ENCODE measurements at places on chromosomes 3 and 15. TPM values are rescaled to one million over a fixed set of nuclear protein-coding genes. Genes with fewer than 3 reads are reported as not detected.

Gene WWTR1
- total RNA-seq, result 91.4 TPM

Gene DNAH1
- 7.5 TPM for total RNA-seq

Gene ZNF620
- total RNA-seq, result 4.1 TPM

Gene CCDC9B
- 14.1 TPM for total RNA-seq

Gene C3orf85
- not detected for total RNA-seq

Gene AQP9
- 6.9 TPM for total RNA-seq

Gene TKT
- 273 TPM for total RNA-seq

Gene PLAAT1
- 1.5 TPM for total RNA-seq

Gene LRRN1
- 18.9 TPM for total RNA-seq

Gene NMB
- total RNA-seq, result 13.8 TPM

Gene GOLGA8G
- not detected for total RNA-seq

Gene CHST14
- 10.8 TPM for total RNA-seq

Gene SERPINI2
- not detected for total RNA-seq

Gene CCRL2
- total RNA-seq, result 9.2 TPM

GRCh38 chr3:122716667-122717066 lies 36.0 kb downstream of the PARP14 start:
- DNase-seq, result no peak

GRCh38 chr3:47070770-47071169 lies 91.3 kb downstream of the NBEAL2 start:
- no peak for DNase-seq

DNA sequence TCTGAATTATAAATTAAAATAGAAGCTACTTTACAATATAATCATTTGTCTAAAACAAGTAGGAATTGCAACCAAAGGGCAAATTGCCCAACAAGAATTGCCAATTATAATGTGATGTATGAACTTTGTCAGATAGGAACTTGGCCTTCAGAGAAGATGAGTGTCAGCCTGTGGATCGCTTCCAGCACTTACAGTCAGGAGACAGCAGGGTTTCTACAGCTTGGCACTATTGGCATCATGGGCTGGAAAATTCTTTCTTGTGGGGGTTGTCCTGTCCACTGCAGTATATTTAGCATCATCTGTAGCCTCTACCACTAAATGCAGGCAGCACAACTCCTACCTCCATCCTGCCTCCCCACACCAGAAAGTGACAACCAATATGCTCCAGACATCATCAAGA lies 48.1 kb upstream of the CRBN start:
- no peak for DNase-seq

DNA sequence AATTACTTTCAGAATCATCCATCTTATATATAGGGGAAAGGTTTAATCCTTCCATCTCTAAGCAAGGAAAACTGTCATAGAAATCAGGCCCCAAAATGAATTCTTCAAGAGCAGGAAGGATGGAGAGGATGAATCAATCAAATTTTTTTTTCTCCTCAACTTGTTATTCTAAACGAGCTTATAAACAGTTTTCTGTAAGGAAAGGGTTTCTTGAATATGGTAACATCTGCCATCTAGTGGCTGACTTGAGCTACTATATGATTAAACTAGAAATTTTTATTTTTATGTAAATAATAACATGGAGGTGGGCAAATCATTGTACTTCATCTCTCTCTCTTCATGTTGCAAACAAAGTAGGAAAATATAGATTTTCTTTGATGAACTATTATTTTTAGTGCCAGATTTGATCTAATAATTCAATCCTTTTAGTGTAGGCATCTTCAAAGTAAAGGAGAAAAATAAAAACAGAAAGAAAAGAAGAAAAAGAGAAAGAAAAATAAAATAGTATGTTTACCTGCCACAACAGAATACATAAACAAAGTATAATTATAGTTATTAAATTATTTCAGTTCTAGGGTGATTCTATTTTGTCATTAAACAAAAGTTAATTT lies 146.6 kb downstream of the SERPINI1 start:
- DNase-seq, result no peak

DNA sequence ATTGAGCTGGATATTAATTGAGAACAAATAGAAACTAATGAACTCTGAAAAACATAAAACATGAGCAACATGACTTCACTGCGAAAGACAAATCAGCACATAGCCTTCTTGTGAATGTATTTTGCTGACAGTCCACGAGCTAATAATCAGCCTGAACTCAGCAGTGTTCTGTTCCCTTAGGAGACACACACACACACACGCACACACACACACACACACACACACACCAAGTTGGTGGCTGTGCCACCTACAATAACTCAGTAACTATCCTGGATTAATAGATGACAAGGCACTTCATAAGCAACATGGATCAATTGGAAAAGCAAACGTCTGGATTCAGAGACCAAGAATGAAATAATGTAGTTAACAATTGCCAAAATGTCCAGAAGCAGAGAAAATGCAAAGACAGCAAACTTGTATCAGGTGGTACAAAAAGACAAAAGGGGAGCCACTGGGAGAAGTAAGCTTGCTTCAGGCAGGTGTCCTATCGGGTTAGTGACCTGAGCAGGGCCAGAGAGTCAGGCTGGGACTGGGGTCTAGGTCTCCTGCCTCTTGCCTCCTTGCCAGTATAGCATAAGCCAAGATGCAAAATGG lies 20.5 kb upstream of the UBE2Q2 start:
- DNase-seq, result no peak

GRCh38 chr3:127536830-127537812 lies 53.4 kb downstream of the TPRA1 start:
- no peak for DNase-seq

GRCh38 chr3:177802151-177802900 lies 605.0 kb upstream of the TBL1XR1 start:
- no peak for DNase-seq

DNA sequence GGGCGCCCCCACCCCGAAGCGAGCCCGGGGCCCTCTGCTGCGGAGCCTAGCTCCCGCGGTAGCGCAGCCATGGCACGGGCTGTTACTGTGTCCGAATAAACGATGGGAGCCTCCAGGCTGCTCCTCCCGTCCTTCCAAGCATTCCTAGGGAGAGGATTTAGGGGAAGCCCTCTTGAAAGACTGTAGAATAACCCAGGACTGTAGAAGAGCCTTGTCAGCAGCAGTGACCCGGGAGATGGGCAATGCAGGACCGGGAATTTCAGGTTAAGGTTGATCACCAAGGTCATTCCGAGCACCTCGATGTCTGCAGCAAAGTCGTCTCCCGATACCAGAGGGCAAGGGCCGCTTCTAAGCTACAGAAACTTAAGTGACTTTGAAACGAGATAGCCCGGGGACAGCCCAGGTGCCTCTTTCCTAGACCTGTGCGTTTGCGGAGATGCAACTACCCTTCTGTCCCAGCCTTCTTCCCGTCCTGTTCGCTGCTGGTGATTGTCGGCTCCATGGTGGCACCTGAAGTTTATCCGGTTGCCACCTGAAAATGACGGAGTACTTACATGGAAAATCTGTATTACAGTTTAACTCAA lies 753 bp upstream of the MYO5A start:
- no peak for DNase-seq

- DNase-seq, result no peak
Measured at GRCh38 chr15:71116366-71116765, 1.1 kb downstream of the THSD4 start.

DNA sequence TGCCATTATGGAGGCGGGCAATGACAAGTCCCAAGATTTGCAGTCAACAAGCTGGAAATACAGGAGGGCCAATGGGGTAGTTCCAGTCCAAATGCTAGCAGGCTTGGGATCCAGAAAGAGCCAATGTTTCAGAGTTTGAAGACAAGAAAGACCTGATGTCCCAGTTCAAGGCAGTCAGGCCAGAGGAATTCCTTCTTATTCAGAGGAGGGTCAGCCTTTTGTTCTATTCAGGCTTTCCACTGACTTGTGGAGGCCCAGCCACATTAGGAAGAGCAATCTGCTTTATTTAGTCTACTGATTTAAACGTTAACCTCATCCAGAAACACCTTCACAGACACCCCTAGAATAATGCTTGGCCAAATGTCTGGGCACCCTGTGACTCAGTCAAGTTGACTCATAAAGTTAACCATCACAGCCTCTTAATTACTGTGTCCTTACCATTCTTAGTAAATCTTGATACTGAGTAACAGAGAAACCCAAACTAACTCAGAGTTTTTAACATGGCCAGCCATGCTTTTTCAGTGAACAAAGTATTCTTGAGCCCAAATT lies 50.9 kb upstream of the NPHP3 start:
- DNase-seq, result no peak

DNA sequence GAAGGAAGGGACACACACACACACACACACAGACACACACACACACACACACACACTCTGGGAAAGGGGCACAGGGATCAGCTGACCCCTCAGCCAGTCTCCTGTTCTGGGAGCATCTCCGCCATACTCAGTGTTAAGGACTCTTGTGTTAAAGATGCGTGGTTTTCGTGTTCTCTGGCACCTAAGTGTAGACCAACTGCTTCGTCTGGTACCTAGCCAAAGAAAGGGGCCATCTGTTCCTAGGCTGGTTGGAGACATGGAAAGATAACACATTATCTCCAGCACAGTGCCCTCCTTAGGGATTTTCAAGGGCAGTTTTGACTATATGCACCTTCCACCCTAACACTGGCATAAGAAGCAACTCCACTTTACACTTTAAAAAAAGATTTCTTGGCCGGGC lies 65.1 kb downstream of the EPHB1 start:
- DNase-seq, result no peak

DNA sequence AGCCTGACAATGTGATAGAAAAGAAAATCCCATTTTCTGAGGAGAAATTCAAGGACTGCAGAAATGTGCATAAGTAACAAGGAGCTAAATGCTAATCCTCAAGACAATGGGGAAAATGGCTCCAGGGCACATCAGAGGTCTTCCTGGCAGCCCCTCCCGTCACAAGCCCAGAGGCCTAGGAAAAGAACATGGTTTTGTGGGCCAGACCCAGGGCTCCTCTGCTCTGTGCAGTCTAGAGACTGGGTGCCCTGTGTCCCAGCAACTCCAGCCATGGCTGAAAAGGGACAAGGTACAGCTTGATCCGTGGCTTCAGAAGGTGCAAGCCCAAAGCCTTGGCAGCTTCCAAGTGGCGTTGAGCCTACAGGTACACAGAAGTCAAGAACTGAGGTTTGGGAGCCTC lies 176.8 kb upstream of the SUCLG2 start:
- no peak for DNase-seq

- DNase-seq, result no peak
Measured at GRCh38 chr3:24432989-24433388, 61.7 kb downstream of the THRB start.

DNA sequence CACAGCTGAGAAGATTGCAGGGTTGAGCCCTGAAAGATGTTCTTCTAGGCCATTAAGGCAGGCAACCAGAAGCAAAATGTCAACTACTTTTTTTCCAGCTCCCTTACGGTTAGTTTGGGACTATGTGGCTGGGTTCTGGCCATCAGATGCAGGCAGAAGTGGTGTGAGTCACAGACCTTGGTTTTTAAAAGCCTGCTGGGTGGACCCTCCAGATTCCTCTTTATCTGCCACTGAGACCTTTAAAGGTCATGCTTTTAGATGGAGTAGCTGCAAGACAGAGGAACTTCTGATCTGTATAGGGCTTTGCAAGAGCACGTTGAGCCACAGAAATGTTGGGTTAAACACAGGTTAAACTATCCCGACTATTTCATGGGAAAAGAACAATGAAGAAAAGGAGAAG lies 102.9 kb downstream of the CHST2 start:
- DNase-seq, result no peak

DNA sequence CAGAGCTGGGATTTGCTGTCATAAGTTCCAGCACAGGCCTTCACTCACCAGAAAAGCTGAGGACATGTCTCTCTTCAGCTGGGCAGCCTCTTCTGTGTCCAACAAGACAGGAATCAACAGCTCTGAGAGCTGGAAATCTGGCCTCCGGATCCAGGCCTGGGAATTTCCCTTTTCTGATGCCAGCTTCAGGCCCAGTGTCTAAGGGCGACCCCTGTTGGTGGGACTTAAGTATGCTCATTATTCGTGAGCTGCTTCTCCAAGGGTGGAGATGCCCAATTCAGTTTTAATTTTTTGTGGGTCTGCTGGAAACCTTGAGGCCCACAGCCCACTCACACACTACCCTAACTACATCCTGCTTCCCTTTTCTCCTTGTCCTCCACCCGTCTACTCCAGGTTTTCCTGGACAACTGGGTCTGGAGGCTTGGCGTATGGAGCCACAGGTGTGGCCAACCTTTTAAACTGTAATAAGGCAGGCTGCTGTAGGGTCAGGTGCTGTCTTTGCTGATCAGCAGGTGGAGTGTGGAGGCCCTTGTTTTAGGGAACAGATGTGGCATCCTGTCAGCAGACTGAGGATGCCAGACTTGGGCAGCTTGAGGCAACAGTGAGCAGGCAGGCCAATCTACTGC lies 2.6 kb upstream of the CEMIP start:
- DNase-seq, result peak; percentile 62

DNA sequence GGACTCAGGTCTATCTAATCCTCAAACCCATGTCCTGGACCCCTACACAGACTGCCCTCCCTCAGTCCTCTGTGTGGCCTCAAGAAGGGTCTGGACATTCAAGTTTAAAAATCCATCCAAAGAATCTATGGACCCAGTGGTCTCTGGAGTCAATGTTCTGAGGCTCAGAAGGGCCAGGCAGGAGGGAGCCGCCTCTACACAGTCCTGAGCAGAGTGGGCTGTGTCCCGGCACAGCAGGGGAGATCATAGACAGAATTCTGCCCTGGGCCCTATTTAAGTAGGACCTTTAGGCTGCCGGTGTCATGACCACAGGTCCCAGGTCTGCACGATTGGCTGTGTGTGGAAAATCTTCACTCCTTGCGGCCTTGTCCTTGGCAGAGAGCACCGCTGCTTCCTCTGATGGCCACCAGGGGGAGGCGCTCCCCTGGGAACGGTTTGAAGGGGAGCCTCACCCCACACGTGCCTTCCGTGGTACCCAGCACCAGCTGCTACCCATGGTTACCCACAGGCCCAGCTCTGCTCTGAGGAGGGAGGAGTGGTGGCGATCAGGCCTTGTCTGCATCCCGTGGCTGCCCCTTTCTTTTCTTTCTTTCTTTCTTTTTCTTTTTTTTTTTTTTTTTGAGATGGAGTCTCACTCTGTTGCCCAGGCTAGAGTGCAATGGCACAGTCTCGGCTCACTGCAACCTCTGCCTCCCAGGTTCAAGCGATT lies 37.9 kb downstream of the CHRD start:
- peak; percentile 48 for DNase-seq

DNA sequence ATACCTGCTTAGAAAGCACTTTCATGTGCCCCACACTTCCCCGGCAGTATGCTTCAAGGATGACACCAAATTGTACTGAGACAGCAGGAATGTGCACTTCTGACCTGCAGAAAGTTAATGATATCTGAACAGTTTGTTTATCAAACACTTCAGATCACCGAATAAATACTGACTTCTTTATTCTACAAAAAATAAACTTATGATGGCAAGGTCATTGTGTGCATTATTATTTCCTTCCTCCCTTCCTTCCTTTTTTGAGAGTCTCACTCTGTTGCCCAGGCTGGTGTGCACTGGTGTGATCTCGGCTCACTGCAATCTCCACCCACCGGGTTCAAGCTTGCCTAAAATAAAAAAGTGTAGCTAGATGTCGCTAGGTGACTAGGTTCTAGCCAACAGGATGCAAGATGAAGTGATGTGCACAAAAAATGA lies 80.3 kb downstream of the FAIM start:
- DNase-seq, result no peak

DNA sequence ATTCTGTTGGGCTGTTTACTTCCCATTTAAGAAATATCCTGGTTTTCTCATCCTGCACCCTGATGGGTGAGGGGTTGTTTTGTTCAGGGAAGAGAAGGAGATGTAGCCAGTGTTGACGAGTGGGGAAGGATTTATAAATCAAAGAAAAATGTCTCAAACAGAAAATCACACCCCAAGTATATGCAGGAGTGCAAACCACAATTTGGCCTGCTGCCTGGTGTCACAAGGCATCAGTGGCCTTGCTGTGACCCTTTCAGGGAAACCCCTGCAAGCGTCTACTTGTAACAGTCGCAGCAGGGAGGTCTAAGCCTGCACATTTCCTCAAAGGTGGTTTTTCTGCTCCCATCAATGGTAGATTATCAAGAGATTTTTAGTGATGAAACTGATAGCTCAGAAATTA lies 132.6 kb upstream of the LRRN1 start:
- DNase-seq, result no peak

All from breast epithelium (tissue), 4 donors.